CD14-positive monocyte (primary cell): ENCODE measurements at places on chromosomes 12 and 14.

- peak; percentile 85 for DNase-seq
Observed at GRCh38 chr12:116547955-116548501, 11.2 kb upstream of the MAP1LC3B2 start.

DNA sequence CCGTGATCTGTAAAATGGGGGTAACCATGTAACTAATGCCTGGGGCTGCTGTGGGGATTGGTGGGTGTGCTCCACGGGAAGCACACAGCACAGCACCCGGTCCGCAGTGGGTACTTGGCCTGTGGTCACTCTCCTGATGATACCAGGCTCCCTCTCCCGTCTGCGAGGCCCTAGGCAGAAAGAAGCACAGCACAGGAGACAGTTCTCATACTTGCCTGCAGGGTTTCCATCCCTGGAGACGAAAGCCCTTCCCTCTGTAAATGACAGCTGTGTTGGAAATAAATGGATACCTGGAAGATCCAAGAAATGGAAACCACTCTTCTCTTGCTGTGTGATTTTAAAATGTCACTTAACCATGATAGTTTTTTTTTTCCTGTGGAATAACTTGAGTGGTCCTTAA lies 7.9 kb upstream of the PRMT8 start:
- DNase-seq, result no peak

GRCh38 chr12:25119020-25119419 lies 75.9 kb downstream of the DNAI7 start:
- DNase-seq, result no peak

GRCh38 chr14:29043737-29044136 lies 277.1 kb downstream of the FOXG1 start:
- no peak for DNase-seq

DNA sequence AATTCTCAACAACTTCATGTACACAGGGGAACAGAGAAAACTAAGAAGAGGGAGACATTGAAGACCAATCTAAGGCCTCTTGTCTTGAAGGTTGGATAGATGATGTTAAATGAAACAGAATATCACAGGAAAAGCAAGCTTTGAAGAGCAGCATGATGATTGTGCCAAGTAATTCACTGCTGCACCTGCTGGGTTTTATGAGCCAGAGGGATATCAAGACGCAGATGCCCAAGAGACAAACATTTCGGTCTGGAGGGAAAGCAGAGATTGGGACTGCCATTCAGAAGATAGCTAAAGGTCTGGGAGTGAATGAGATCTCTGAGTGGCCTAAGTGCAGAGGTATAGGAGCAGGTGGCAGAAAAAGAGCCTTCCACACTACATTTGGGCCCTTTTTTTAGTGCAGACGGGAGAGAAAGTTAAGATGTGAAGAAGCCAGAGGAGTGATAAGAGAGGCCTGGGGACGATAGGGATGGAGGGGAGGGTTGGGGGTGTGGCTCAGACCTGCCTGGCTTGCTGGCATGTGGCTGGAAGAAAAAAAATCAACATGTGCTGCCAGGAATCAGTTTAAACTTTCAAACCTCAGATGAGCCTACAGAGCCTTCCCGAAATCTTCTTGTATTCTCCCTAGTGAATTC lies 200.6 kb downstream of the AEBP2 start:
- no peak for DNase-seq

DNA sequence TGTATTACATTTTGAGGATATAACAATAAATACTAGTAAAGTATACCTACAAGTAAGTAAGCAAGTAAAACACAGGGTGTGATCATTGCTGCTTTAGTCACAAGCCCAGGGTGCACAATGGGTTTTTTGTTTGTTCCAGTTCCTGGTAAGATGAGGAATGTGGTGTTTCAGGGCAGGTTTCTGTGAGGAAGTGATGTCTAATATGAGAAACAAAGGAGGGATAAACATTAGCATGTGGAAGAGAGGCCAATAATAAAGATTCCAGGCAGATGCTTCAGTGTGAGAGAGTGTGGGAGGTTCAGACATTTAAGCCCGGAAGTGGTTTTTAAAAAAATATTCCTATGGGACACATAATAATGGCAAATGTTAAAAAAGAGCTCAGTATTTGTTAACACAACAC lies 808.1 kb upstream of the USP15 start:
- DNase-seq, result no peak

DNA sequence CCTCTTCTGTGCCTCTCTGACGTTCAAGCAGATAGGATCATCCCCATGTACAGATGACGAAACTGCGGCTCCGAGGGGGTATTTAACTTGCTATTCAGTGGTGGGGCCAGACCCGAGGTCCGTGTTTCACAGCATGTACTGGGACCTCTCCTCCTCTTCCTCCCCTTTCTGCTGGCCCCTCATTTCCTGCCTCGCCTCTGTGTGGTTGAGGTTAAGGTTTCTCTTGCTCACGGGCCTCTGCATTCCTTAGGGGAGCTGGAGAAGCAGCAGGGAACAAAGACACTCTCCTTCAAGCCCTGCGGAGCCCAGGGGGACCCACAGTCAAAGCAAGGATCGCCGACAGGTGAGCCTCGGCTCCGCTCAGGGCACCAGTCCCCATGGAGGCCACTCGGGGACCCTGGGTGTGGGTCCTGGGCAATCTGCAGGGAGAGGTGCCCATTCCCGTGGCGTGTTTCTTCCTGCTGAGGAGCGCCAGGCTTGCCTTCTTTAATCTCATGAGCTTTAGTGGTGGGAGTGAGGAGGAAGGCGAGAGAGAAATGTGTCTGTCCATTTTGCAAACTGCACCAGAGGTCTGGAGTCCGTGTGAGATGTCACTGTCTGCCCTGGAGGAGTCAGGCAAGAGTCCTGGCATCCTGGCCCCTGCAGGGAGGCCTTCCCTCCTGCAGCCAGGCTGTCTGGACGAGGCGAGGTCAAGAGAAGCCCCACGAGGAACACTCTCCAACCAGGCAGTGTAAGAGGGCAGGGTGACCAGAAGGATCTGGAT lies 45.0 kb downstream of the SLC6A12 start:
- DNase-seq, result no peak

- DNase-seq, result no peak
Observed at GRCh38 chr14:50320283-50320682, 8.2 kb downstream of the DMAC2L start.

- no peak for DNase-seq
Observed at GRCh38 chr14:63692310-63693020, 35.4 kb downstream of the SGPP1 start.

DNA sequence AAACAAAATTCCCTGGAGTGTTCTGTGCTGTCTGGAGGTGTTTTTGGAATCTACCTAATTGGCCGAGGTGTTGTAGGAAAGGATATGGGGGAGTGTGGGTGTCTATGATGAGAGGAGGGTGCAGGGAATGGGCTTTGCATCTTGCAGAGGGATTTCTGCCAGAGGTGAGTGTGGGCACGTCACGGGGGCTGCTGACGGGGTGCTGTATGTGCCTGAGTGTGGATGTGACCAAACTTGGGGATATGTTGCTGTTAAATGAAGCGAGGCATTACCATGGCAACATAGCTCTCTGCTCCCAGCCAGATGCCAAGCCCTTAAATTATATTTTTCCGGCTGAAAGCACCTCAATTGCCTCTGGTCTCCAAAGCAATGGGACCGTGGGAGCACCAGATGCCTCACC lies 44.3 kb upstream of the SPTLC2 start:
- DNase-seq, result no peak

DNA sequence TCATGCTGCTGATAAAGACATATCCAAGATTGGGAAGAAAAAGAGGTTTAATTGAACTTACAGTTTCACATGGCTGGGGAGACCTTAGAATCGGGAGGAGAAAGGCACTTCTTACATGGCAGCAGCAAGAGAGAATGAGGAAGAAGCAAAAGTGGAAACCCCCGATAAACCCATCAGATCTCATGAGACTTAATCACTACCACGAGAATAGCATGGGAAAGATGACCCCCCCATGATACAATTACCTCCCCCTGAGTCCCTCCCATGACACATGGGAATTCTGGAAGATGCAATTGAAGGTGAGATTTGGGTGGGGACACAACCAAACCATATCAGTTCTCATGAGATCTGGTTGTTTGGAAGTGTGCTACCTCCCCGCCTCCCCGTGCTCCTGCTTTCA lies 9.8 kb upstream of the MFAP5 start:
- no peak for DNase-seq

DNA sequence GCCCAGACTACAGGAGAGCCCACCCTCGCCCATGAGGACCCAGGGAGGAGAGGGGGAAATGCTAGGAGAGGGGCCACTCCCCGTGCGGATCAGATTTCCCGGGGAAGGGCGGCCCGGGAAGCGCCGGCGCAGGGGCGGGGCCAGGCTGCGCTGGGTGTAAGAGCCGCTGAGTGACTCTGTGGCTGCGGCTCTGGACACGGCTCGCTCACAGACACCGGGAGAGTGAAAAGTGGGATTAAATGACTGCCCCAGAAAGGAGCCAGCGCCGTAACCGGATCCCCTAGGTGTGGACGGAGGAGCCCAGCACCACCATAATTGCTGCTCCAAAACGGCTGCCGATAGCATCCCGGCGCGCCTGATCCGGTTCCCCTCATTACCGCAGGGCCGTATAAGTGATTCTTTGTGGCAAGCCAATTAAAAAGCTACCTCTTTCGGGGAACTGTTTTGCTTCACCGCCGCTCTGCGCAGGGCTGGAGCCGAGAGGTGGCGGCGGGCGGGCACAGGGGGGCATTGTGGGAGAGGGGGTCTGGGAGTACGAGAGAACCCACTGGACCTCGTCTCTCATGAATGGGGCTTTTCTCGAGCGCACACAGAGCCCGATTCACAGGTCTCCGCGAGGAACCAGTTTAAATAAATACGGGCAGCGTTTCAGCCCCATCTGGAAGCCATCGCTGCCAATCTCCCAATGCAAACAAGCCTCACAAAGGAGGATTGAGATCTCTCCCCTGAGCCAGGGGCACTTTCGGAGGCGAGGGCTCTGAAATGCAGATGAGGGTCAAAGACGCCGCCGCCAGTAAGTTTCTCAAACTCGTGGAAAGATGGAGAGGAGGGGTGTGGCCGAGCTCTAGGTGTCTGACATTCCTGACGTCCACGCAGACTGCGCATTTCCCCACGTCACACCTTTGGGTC lies 2.5 kb downstream of the COL2A1 start:
- DNase-seq, result no peak

DNA sequence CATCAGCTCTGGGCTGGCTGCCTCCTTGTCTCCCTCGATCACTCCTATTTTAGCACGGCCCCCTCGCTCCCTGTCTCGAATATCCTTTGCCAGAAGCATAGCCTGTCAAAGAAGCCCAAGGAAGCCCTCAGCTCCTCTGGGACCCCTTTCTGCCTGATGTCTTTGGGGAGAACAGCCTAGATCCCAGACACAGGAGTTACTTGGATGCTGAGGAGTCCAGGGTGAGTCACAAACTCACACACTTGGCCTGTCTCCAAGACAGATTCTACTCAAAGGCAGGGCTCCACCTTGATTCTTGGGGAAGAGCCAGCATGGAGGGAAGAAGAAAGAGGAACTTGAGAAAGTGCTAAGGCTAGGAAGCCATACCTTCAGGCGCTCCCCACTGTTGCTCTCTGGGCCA lies 8.1 kb downstream of the AVIL start:
- no peak for DNase-seq

DNA sequence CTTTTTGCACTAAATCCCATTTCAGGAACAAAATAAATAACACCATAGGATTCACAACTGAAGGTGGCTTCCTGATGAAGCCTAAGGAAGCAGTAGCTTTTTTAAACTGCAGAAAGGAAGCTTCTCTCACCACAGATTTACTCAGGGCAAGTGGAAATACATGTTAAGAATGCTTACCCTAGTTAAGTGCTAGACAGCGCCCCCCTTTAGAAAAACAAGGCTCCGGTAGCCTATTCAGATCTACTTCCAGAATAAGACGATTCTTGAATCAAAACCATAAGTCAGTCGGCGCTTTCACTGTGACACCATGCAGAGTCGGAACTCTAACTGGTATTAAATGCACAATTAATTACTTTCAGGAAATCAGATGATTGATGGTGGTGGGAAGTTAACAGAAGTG lies 41.9 kb downstream of the E2F7 start:
- no peak for DNase-seq

DNA sequence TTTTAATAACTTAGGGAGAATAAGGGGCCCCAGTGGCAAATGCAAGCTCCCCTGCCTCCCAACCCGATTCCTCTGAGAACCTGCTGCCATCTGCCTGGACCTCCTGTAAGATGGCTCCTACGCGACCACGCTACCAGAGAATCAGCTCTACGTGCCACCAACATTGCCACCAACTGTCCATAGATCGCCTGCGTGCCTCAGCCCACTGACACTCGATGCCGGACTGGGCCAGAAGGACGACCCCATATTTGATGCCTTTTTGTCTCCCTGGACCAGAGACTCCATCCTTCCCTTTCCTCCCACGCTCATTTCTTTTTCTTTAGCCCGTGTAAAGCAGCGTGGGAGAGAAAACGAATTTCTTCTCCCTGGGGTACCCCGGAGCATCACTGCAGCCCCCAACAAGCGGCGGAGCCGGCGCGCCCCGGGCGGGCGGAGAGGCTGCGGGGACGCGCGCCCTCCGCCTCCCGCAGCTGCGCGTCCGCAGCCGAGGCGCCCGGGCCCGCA lies 565 bp upstream of the KLHL42 start:
- no peak for DNase-seq

DNA sequence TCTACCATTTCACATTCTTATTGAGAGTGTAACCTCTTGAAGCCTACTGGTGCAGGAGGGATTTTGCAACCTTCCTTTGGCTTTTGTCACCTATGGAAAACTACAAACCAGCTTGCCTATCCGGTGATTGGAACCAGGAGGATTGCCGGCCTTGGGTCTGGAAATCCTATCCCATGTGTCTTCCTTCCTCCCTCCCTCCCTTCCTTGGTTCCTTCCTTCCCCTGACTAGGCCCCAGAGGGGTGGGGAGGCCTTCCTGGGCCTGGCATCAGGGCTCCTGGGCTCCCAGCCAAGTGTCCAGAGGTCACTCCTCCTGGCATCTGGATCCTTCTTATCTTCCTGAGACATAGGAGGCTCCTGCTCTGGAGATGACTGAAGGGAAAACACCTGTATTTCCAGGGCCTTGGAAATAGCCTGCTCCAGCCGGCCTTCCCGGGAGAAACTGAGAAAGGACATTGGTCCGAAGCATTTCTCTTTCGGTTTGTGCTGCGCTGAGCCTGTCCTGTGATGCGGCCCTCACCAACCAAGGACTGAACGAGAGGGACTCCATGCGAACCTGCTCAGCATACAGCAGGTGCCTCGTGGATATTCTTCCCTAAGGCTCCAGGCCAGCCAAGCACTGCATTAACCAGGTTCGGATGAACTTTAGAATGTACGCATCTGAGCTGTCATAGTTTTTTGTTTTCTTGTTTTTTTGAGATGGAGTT lies 43.4 kb downstream of the PSMA6 start:
- no peak for DNase-seq

DNA sequence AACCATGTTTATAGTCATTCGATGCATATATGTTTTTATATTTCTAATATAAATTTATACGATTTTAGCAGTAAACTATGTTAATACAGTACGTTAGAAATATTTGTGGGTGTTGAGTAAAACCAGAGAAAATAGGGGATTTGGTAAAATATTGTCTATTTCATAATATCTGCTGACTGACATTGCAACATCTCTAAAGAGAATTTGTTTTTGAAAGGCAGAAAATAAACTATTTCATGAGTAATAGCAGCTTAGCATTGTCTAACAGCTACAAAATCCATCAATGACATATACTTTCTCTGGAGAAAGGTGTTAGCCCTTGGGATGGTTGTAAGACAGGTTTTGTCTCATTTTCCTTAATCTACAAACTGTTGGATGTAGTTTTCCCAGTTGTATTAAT lies 144.9 kb downstream of the PDE3A start:
- DNase-seq, result no peak
